ENCODE measurements at places on chromosomes 11 and 22.

DNA sequence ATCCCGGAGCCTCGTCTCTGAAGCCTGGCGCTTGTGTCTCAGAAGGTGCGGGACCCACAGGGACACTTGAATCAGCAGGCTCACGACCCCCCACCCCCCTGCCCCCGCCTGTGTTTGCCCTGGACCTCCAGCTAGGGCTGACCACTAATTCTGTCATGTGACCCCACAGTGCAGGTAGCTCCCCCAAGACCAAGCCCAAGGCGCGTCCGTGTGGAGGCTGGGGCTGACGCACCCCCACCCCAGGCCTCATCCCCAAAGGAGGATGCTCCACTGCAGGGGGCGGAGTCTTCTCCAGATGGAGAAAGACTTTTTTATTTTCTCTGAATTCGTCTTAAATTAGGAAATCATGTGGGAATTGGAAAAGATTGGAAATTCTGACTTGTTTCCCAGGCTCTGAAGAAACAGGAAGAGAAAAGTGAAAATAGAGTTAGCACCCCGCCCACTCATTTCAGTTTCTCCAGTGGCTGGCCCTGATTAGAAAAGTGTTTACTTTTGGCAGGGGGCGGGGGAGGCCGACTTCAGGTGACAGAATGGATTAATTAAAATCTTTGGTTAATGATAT, 1.0 kb upstream of the RELA start:
- DNase-seq: no peak

GRCh38 chr22:32858957-32859356, 57.5 kb downstream of the TIMP3 start:
- no peak for DNase-seq

DNA sequence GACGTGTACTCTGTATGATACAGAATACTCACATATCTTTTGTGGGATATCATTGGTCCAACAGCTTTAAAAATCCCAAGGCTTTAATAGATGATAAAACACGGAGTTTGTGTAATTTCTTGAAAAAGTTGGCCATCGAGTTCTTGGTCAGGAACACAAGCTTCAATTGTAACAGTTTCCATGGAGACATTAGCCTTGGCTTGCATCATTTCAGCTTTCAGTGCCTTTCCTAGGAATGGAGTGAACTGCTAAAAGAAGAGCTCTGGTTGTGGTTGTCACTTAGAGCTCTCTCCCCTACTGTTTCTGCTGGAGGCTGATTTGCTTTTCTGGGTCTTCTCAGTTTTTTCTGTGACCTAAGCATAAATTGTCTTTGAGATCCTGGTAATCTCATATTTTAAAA, 14.2 kb downstream of the BMAL1 start:
- DNase-seq: no peak

GRCh38 chr11:44130751-44131150, 35.3 kb downstream of the EXT2 start:
- no peak for DNase-seq

GRCh38 chr11:11657218-11657955, 35.6 kb upstream of the GALNT18 start:
- DNase-seq: no peak

DNA sequence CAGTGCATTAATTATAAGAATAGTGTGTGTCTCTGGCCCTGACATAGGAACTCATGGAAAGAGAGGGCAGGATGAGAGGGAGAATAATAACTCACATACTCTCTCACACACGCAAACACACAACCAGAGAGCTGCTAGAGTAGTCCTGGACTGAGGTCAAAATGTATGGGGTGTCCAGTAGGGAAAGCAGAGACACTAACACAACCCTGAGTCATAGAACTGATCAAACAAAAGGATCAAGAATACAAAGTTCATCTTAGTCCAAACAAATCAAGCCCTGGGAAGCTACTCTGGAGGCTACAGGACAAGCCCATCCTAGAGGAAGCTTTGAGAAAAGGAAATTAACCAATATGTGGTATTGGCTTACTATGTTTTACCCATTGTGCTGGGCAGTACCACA, 178.5 kb upstream of the GUCY1A2 start:
- DNase-seq: no peak

GRCh38 chr11:32105871-32106560, 15.1 kb downstream of the RCN1 start:
- no peak for DNase-seq

DNA sequence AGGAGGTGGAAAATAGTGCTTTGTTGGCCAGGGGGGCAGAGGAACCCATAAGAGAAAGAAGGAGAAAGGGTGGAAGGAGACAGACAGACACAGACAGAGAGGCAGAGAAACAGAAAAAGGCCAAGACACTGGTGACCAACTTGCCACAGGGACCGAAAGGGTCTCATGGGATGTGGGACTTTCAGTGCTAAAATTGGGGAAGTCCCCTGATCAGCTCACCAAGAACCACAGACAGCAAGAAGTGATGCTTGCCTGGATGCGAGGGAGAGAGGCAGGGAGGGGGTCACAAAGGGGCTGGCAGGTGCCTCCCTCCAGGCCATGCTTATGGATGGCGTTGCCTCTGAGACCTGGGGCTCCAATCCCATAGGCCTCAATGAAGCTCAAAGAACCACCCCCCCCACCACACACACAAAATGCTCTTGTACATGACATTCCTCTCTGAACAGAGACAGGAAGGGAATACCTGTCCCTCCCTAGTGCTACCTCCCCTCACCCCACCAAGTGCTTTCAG, 413.4 kb downstream of the MN1 start:
- DNase-seq: no peak

Measured in HS-5 (cell line).